DMS53 (cell line): ENCODE measurements at places on chromosomes 13 and 19.
A peak's percentile ranks its signal among the peaks of the same experiment; 100 is the strongest.

DNA sequence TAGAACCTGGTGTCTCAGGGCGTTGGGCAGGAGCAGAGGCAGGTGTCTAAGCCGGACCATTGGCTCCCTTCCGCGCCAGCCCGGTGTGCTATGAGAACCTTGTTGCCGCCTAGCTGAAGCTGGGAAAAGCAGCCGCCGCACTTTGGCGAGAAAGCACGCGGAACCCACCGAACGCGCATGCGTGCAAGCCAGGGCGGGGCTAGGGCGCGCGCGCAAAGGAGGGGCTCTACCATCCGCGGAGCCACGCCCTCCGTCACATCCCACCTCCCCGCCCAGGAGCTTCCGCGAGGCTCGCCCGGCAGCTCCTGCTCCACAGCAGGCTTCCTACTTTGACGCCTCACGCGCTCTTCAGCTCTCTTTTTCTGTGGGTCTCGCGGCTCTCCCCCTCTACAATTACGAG, 51.3 kb downstream of the WDR87 start:
- peak; percentile 99 for DNase-seq

DNA sequence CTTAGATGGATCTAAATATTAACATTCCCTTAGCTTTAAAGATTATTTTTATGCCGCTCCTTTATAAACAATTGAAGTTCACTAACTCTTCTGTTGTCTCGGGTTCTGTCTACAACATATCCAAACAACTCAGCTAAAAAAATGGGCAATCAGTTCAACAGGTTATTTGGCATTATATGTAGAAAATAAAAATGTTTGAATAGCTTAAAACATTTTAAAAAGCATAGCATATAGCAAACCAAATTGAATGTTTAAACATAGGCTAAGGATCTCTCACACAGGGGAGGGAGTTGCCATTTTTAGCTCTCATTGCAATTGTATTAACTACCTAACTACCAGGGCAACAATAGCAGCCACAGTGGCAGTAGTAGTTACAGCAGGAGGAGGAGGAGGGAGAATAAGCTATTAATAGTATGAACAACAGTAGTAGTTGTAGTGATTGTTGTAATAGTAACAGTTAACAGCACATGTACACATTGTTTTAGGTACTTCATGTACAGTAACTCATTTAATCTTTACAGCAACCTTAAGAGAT, 404.2 kb downstream of the KCNRG start:
- DNase-seq, result no peak

DNA sequence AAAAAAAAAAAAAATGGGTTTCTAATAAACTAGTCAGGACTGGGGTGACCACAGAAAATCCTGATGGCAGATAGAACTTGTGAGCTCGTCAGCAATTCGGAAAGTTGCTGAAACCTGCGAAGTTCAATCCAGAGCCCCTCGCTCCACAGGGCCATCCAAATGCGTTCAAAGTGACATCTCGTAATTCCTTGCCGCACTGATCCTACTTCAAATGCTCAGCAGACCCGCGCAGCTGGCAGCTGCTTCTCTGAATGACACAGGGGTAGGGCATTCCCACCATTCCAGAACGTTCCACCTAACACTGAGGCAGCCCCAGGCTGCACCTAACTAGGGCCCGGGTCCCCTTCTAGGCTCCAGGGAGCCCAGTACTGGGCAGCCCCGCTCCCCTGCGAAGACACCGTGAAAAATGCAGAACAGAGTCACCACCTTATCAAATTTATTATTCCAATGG, 4.8 kb upstream of the DAPK3 start:
- DNase-seq, result peak; percentile 40

- DNase-seq, result no peak
Observed at GRCh38 chr13:20940083-20940482, 37.5 kb upstream of the XPO4 start.

GRCh38 chr19:45040059-45040771, 1.4 kb downstream of the CLASRP start:
- no peak for DNase-seq
